ENCODE measurements at places on chromosomes 7 and 10.

DNA sequence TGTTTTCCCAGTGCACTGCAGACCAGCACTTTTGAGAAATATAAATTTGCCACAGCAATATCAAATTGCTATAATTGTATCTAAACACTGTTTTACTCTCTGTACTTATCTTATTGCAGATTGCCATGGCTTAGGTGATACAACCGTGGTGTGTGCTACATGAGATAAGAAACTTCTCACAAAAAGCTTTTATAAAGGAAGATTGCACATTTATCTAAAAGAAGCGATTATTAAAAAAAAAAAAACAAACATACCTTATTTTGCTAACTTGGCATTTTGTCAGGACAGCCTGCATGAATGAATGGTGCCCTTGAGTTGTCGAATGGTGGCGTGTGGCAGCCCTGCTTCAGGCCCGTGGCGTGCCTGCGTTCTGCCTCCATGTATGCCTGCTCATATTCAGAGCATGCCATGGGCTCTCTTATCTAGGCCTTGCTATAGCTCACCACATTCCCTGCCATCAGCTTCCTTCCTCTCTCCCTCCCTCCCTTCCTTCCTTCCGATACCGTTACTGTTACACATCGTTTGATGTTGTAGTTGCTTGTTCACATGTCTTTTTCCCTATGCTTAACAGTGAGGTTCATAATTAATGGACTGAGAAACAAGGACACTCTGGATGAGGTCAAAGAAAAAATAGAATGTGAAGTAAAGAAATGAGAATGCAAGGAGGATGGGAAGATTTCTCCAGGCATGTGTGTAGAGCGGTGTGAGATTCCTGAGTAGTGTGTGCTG, 34.9 kb downstream of the PRKAR2B start:
- no peak for DNase-seq

DNA sequence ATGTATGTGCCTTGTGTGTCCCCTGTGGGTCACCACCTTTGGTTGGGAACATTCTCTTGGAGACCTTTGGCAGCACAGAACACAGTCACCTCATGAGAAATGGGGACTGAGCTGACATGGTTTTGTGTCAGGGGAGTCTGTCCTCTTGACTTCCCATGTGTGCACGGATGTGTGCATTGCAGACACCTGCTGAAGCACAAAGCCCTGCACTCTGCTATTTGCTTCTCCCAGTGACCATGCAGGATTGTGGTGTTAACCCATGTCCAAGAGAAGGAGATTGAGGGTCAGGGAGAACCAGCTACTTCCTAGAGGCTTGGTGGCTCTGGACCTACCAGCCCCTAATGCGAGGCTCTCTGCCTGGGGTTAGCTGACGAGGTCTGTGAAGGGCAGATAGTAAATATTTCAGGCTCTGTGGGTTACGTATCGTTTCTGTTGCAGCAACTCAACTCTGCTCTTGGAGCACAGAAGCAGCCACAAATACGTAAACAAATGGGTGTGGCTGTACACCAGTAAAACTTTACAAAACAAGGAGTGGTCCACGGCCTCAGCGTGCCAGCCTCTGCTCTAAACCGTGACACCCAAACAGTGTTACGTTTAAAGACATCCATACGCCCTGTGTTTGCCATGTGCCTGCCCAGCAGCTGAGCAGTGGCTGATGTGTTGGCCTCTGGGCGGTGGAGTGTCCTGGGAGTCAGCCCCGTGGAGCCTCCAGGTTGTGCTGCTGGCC, 51.7 kb downstream of the ADCY1 start:
- no peak for DNase-seq

GRCh38 chr10:51074238-51075028, at the start of gene PRKG1:
Gene PRKG1 (plus strand): TSS chr10:51074487.
- no peak for DNase-seq

- no peak for DNase-seq
Measured at GRCh38 chr7:18402488-18403183, 92.9 kb upstream of the HDAC9 start.

DNA sequence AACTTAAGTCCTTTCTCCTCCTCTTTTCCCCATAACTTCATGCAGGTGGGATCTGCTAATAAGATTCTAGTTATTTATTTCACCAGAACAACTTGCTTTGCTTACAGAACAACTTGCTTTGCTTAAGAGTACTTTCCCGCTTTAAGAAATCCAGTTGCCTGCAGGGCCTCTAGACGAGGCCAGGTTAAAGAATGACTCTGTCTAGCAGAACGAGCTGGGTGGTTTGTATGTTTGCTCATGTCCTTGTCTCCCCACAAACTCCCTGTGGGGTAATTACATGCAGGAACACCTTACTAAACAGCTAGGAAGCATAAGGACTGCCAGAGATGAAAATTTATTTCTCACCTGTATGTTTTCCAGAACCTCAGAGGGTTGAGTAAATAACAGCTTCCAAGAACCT, 8.8 kb upstream of the FZD8 start:
- no peak for DNase-seq
